ENCODE measurements at places on chromosomes 5 and 9.

DNA sequence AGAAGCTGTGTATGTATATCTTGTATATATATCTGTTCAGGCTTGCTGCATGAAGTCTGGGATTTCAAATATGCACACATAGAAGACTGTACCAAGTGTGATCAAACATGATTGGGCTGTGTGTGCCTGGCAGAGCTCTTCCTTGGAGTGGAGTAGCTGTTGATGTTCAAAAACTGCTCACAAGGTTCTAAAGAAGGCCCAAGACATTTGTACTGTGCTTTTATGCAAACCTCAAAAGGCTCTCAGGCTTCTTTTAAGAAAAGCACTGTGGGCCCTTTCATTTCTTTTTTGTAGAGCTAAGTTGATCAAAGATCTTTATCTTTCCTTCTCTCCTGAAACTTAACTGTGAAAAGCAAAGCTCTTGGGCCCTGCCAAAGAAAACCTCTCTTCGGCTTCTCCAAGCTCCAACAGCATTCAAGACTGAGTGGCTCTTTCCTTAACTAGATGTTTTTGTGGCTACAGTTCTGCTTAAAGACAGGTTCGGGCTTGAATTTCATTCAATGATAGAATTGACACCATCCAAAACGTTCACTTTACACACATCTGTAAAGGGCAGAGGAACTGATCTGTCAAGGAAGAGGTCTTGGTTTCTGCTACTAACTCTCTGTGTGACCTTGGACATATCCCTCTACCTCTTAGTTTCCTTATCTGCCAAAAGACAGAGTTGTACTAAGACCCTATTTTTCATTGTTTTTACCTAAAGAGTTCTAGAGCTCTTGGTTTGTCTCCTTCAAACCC, 105.8 kb upstream of the IL6ST start:
- DNase-seq: no peak

DNA sequence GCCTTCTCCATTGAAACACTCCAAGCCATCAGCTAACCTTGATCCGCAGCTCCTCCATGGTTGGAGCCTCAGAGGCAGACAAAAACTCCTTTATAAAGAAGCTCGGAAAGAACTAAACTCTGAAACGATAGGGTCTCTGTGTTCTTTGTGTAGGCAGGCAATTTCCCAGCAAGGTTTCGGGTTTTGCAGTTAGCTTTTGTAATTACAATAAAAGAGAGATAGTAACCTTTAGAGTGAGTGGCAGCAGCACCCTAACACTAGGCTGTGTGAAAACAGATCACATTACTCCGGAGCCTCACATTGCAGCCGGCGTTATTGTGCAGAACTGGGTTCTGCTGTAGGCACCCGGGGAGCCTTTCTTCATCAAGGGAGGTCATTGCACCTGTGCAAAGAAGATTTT, 115.8 kb upstream of the MAP3K1 start:
- no peak for DNase-seq

- DNase-seq: no peak
Measured at GRCh38 chr5:2181557-2181956, 298.8 kb upstream of the IRX4 start.

DNA sequence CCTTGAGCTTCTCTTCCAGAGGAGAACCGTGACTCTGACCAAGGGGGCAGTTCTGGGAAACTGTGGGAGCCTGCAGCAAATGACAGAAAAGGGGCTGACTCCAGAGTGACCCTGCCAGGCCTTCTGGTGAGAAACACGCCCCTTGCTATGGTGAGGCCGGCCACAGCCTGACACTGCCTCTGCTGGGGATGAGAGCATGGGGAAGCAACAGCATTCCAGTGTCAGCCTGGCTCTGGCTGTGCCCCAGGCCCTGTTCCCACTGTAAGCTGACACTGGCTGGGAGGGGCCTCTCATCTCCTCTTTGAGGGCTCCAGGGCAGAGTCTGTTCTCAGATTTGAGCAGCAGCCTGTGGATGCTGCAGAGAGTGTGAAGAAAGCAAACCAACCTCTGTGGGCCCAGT, 180.0 kb upstream of the IL12B start:
- no peak for DNase-seq

DNA sequence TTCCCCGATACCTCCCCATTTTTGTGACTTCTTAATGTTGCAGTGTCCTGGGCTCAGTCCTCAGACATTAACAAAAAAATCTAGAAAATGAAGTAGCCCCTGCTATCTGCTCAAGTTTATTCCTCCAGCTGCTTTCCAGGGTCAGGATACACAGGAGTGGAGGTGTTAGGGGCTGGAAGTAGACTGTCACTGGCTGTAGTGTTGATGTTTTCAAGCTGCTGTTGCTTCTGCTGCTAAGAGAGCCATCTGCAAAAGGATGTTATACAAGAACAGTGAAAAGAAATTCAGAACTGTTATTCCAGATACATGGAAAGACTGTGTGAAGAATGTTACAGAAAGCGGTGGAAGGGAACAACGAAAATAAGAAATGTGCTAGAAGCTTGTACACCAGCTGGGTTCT, 10.7 kb downstream of the CD14 start:
- DNase-seq: no peak

DNA sequence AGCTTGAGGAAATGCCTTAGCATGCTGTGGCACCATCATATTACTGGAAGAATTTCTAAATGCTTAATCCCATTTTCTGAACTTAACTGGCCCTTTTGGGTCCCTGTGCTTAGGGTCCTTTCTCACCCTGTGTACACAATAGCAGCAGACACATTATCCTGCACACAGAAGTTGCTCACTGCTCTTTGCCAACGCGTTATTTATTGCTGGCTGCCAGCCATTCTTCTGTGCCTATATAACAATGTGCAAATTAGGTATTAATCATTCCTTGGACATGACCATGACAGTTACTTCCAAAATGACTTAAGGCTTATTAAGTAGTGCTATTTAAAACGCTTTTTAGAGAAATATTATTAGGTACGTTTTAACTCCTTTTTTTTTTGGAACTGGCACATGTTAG, 134.7 kb downstream of the FBN2 start:
- no peak for DNase-seq

DNA sequence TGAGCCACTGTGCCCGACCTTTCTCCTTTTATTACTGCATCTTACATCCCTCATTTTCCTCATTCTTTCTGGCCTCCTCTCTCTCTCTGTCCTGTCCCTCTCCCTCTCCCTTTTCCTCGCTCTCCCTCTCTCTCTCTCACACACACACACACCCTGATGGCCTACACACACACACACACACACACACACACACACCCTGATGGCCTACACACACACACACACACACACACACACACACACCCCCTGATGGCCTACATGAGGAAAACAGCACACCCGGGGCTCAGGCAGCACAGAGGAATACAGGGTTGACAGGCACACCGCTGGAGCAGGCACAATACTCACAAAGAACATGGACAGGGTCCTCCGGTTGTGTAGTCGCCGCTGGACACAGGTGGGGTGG, 3.8 kb upstream of the FCHSD1 start:
- no peak for DNase-seq

GRCh38 chr9:134778841-134779411, 101.7 kb upstream of the FCN2 start:
- no peak for DNase-seq

GRCh38 chr5:102595332-102595731, 96.5 kb upstream of the SLCO6A1 start:
- DNase-seq: no peak

GRCh38 chr9:15543047-15543813, 9.6 kb upstream of the CCDC171 start:
- DNase-seq: no peak

DNA sequence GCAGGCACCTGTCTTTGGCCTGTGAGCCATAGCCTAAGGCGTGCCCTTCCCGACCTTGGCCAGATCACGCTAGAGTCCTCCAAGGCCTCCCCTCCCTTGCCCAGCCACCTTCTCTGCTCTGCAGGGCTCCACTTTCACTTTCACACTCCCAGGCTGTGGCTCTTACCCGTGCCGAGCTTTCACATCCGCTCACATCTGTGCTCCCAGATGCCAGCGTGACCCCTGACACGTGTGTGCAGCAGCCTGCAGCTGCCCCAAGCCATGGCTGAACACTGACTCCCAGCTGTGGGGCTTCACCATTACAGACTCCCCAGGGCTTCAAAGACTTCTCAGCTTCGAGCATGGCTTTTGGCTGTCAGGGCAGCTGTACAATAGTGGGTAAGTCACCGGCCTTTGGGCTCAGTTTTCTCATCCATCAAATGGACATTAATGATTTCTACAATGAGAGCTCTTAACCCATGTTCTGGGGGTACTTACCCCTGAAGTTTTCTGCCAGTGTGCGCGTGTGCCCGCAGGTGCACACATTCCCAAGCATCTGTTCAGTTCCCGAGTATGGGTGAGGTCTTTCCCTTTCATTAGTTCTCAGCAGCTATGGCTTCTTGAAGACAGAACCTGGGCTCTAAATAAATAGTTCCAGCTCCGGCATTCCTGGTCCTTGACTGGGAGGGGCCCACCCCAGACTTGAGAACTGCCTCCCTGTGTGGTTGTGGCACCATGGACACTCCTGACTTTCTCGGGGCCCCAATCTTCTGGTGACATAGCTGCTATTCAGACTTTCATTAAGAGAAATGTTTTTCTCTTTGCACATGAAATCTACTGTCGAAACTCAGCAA, 118.6 kb downstream of the RGS3 start:
- peak; percentile 65 for DNase-seq

- no peak for DNase-seq
Measured at GRCh38 chr9:91755761-91756509, 194.1 kb downstream of the ROR2 start.

DNA sequence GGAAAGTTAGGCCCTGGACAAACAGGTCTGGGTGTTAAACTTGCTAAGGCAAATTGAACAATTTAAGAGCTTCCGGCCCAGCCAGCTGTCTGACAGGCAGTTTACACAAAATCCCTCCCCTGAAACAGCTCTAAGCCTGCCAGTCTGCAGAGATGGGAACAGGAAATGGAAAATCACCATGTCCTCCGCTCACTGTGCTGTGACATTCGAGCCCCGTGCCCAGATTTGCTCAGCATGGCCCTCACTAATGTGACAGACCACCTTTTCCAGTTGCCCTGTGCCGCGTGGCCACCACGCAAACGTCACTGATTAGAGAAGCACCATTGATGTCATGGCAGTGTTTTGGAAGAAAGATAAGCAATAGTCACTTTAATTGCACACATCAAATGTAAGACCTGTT, 41.0 kb downstream of the CCNJL start:
- DNase-seq: no peak

GRCh38 chr9:37732952-37733351, 20.7 kb upstream of the TRMT10B start:
- no peak for DNase-seq

DNA sequence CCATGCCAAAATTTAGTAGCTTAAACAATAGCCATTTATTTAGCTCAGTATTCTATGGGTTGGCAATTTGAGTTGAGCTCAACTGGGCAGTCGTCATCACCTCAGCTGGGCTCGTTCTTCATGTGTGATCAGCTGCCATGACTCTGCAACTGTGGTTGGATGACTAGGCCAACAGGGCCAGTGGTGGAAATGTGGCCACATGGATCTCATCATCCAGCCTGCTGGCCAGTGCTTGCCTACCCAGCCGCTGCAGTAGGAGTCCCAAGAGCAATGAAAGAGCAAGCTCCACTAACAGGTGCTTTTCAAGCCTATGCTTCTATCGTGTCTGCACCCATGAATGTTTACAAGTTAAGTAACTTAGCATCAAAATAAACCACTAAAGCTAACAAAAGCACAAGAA, 158.0 kb downstream of the ATPSCKMT start:
- DNase-seq: no peak

- no peak for DNase-seq
Measured at GRCh38 chr9:4114569-4115505, 185.0 kb downstream of the GLIS3 start.

GRCh38 chr5:132207778-132208177, 19.9 kb downstream of the P4HA2 start:
- DNase-seq: no peak

DNA sequence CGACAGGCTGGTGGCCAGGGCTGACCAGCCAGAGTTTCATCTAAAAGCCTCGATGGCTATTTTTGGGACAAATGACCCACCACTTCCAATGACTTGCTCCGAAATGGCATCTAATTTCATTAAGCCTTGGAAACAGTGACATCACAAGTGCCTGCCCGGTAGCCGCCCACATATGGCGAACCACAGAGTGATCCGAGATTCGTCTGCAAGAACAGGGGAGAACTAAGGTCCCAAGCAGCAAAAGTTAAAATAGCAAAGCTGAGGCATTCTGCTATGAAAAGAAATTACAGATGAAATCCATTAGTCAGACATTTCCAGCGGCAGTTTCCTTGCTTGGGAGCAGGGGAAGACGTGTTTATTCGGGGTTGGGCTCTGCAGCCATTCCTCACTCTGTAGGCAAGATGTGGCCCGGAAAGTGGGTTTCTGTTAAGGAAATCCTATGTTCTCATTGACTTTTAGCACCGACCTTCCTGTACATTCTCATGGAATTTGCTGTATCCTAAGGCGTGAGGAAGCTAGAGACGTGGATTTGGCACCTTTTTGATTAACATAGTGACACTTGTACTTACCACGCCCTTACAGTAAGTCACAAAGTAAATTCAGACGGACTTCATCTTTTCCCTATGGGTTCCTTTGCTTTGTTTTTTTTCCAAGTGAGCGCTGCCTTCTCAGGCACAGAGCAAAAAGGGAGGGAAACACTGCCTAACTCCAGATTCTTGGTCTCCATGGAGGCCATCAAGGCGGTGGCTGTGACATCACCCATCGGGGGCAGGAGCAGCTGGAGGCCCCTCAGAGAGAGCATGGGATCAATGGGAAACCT, 45.1 kb downstream of the ERGIC1 start:
- no peak for DNase-seq

GRCh38 chr9:91164724-91165520, 196.8 kb downstream of the AUH start:
- no peak for DNase-seq

DNA sequence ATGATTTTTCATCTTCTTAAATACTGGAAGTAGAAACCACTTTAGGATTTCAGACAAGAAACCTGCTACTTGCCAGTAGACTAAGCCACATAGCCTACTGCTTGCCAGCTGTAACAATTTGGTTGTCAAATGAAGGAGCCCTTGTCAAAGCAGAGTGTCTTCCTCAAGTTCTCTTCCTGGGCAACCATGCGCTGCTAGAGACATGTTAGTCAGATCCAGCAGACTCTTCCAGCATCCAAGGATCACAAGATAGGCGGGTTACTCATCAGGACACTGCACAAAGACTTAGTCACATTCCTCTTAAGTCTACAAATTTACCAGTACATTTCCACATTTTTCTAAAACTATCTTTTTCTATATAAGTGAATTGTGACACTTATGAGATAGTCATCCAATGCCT, 24.4 kb downstream of the SKIC3 start:
- no peak for DNase-seq

DNA sequence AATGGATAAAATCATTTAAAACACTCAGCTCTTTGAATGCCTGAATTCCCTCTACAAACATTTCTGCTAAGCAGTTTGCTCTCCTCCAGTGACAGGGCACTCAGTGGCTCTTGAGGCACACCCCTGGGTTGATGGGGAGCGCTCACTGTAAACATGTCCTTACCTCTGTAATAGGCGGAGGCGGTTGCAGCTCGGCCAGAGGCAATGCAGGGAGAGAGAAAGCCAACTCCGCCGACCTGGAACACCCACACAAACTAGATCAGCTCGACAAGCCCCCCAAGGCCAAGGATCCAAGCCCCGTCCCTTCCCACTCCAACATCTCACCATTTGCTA, 329 bp downstream of the CDC23 start:
- DNase-seq: no peak

All from activated CD4-positive, CD25-positive, alpha-beta regulatory T cell (primary cell).